ENCODE measurements at places on chromosomes 6 and 20.

DNA sequence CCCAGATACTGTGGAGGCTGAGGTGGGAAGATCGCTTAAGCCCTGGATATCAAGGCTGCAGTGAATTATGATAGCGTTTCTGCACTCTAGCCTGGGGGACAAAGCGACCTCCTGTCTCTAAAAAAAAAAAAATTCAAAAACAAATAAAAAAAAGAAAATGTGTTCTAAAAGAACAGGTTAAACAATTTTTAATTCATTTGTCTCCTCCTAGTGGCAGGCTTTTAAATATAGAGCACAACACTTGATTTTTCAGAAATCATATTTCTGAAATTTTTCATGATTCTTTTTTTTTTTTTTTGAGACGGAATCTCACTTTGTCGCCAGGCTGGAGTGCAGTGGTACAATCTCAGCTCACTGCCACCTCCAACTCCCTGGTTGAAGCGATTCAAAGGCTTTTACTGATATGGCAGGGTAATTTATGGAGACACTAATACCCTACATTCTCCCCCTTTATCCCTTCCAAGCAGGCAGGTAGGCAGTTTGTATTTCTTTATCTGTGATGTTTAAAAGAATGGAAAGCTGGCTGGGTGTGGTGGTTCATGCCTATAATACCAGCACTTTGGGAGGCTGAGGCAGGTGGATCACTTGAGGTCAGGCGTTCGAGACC is 8.7 kb upstream of the GTF3C6 start:
- DNase-seq = no peak

GRCh38 chr6:168322966-168323365 is 3.4 kb upstream of the DACT2 start:
- DNase-seq = no peak

DNA sequence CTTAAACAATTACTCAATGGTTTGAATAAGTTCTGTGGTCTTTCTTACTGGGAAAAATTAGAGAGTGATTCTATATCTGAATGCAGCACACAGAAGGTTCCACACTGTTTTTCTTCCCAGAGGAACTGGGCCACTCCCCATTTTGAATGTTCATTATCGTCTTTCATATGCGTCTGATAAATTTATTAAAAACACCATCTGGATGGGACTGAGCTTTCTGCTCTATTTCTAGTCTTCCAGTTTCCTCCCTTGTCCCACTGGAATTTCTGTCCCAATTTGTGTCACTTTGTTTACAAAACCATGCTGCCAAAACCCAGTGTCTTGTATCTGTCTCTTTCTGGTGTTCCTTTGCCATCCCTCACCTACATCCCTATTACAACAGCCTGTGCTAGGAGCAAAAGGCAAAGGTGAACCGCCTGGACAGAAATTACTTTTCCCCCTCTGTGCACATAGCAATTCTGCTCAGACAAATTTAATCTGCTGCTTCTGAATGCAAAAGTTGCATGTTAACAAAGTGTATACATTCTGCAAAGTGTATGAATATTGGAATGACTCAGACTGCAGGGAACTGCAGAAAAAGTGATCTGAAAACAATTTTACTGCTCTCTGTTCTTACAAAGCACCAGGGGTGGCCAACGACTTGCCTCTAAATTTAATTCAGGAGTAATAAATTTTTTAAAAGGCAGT is 333.6 kb downstream of the BTBD9 start:
- DNase-seq = no peak

DNA sequence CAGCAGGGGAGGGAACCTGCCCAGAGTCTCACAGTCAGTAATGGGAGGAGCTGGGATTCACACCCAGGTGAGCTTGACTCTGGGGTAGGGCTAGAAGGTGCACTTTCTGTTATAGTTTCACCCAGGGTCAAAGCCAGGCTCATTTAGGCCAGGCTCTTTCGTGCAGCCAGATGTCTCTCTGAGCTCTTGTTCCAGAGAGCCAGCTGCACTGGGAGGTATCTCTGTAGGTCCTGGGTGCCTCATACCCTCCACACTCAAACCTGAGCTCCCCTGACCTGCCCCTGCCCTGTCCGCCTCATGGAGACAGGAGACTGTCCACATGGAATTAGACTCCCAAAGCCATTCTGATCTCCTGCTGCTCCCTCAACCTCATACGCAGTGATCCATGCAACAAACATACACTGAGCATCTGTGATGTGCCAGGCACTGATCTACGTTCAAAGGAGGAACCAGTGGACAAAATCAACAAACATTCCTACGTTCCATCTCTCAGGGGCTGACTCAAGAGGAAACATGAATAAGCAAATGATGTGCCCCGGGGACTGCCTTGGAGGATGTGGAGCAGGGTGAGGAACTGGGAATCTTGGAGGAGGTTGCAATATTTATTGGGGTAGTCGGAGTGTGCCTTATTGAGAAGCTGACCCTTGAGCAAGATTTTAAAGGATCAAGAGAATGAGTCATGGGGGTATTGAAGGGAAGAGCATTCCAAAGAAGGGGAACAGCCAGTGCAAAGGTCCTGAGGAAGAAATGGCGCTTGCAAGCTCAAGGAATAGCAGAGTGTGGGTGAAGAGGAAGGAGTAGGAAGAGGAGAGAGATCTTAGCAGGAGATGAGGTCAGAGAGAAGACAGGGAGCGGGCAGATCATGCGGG is 71.3 kb upstream of the TOX2 start:
- DNase-seq = no peak

- no peak for DNase-seq
Observed at GRCh38 chr6:149223904-149224351, 93.6 kb upstream of the TAB2 start.

- no peak for DNase-seq
Observed at GRCh38 chr6:90238496-90239266, 58.0 kb downstream of the BACH2 start.

- DNase-seq = no peak
Observed at GRCh38 chr6:19327241-19327640, 509.9 kb upstream of the ID4 start.

DNA sequence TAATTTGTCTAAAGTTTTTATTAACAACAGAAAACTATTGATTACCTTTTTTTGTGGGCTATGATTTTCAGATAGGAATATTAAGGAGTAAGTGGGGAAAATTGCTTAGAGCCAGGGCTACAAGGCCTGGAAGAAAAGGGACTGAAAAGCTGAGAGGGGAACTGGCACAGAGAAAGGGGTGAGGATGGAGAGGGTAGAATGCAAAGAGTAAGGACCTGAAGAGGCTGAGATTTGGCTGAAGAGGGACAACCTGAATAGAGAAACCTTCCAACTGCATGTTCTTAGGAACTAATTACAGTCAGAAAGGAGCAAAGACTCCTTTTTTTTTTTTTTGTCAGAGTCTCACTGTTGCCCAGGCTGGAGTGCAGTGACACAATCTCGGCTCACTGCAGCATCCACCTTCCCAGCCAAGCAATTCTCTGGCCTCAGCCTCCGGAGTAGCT is 16.7 kb downstream of the BTN2A1 start:
- DNase-seq = no peak

- peak; percentile 2 for DNase-seq
Observed at GRCh38 chr6:121770943-121771342, 335.5 kb downstream of the GJA1 start.

- no peak for DNase-seq
Observed at GRCh38 chr20:845941-846893, 12.7 kb downstream of the FAM110A start.

GRCh38 chr20:44637522-44638372 is 13.8 kb downstream of the ADA start:
- DNase-seq = no peak

DNA sequence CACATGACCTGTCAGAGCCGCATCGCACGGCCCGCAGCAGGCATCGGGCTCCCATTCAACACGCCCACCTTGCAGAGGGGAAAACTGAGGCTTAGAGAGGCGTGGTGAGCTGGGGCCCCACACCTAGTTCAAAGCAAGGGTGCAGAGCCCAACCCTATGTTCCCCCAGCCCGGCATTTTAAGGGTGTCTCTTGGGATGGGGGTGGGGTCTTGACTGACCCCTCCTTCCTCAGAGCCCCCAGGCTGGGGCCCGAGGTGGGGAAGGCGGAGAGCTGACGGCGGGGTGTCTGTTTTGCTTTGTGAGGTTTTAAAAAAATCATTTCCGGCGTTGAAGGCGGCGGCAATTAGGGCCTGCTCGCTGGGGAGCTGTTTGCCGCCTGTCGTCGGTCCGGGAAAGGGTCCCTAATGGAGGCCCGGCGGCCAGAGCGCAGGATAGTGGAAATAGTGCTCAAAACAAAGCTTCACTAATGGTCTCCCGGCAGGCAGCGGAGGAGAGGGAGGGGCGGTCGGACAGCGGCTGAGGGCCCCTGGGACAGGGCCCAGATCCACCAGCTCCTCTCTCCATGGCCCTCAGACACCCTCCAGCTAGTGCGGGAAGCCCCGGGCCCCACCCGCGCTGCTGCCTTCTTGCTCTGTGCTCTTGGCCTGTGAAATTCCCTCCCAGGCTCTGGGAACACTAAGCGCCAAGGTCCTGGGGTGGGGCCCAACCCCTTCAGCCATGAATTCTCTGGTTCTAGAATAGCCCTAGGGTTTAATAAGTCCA is 11.9 kb downstream of the VSTM2L start:
- no peak for DNase-seq

DNA sequence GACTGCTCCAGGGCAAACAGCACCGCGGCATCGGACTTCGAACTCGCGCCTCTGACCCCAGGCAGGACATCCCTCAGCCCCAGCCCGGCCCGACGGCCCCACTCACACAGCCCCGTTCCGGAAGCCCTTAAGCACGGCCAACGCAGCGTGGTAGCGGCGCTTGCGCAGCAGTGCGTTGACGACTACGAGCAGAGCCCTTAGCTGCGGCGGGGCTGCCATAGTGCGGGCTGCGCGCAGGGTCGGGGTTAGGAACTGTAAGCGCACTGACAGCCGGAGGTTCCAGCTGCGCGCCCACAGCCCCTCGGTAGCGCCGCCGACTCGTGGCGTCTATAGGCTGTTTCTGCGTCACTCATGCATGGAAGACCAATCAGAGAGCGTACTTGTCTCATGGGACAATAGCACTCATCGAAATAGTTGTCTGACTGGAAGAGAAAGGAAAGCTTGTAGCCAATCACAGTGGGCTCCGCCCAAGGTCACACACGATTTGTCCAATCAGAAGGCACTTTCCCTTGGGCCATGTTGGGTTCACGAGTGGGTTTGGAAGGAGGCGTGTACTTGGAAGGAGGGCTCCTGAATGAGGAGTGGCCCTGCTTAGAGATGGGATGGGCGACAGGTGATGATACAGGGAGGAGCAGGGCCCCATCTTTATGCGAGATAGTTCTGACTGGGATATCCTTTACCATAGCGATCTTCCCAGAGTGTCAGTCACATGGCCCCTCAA is at the start of gene PXMP4:
Gene PXMP4, minus strand, starts transcription at position 322 of the 721 bp plus-strand sequence. Its CDS starts 103 bp downstream, at position 219.
- DNase-seq = peak; percentile 76

- no peak for DNase-seq
Observed at GRCh38 chr20:51525241-51526105, 17.0 kb downstream of the NFATC2 start.

GRCh38 chr20:6766433-6766832 is 1.1 kb upstream of the BMP2 start:
- no peak for DNase-seq

DNA sequence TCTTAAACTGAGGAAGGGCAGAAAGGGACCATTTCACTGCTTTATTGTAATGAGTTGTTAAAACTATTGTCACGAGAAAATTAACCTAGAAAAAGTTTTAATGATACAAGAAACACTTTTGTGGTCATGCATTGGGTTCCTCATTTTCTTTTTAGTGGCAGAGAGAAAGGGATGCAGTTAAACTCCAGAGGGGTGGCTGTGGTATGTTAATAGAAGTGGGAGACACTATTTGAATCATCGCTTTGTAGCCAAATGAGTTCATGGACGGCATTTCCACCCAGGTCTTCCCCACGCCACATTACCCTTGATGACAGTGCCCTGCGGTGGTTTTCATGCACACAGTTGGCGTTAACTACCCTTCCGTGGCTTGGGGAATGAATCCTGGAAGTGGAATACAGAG is 235.6 kb downstream of the PLCB1 start:
- DNase-seq = no peak

GRCh38 chr20:24100370-24101011 is 111.9 kb upstream of the GGTLC1 start:
- DNase-seq = peak; percentile 34

DNA sequence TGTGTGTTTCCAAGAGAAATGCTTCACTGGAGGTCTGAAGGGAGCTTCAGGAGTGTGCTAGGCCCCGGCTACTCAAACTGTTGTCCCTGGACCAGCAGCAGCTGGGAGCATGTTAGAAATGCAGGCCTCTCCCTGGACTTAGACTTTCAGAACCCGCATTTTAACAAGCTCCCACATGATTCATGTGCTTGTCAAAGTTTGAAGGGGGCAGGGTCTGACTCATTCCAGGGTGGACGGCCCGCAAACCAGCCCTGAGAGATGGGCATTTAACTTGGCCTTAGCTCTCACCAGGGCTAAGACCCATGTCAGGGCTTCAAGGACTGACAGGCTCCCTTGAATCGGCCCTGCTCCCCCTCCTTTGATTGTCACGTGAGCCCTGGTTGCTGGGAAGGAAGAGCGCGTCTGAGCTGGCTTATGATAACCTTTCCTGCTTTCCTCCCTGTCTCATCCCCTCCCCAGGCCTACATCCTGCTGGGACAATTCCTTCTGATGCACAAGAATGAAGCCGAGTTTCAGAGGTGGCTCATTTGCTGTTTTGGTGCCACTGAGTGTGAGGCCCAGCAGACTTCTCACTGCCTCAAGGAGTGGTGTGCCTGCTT is 35.5 kb downstream of the BANF2 start:
- DNase-seq = no peak

- no peak for DNase-seq
Observed at GRCh38 chr6:105279463-105279862, 99.6 kb upstream of the POPDC3 start.

GRCh38 chr6:87799651-87800050 is 97.6 kb upstream of the AKIRIN2 start:
- DNase-seq = no peak

DNA sequence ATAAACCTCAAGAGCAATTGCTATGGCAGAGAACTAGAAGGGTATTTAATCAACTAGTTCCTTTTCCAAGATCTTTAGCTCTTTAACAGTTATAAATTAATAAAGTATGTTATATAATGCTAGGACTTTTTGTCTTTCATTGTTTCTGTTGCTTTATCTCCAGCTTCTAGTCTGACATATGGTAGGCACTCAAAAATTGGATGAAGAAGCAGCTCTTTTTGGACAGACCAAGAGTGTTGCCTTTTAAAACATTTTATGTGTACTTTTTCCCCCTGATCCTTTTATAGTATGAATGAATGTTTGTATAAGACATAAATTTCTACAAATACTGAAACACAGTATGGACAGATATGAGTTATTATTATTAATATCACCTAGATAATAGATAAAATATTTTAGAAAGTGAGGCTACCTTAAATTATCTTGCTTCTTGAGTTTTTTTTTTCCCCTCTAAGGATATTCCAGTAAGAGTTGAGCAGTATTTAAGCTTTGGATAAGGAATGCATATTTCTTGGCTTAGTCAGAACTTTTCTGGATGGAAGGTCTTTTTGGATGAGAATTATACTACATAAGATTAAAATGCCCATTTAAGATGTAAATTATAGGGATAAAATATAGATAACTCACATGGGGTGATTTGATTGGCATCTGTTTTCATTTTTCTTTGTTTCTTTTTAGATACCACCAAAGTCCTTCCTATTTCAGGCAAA is 16.6 kb downstream of the LAMA2 start:
- DNase-seq = no peak

GRCh38 chr6:113857556-113858479 is 673 bp downstream of the MARCKS start:
- no peak for DNase-seq

Data from T-helper 1 cell (primary cell).